ENCODE measurements at places on chromosomes 16 and 17. TPM values are rescaled to one million over a fixed set of nuclear protein-coding genes. Genes with fewer than 3 reads are reported as not detected.

Gene PLA2G10
- total RNA-seq = 2.2 TPM

Gene PRSS36
- total RNA-seq = 0.72 TPM

Gene SDR42E2
- total RNA-seq = not detected

Gene IRX3
- total RNA-seq = 2.4 TPM

Gene DLG4
- 38.2 TPM for total RNA-seq

Gene SCNN1G
- 0.74 TPM for total RNA-seq

Gene SYT17
- total RNA-seq = 2.6 TPM

Gene ATP2A1
- total RNA-seq = 4.6 TPM

Gene CCDC154
- 1.3 TPM for total RNA-seq

Gene CES3
- total RNA-seq = 3.7 TPM

Data from H9 (cell line).